Central memory CD4-positive, alpha-beta T cell (primary cell): ENCODE measurements at places on chromosomes 5 and 9.

DNA sequence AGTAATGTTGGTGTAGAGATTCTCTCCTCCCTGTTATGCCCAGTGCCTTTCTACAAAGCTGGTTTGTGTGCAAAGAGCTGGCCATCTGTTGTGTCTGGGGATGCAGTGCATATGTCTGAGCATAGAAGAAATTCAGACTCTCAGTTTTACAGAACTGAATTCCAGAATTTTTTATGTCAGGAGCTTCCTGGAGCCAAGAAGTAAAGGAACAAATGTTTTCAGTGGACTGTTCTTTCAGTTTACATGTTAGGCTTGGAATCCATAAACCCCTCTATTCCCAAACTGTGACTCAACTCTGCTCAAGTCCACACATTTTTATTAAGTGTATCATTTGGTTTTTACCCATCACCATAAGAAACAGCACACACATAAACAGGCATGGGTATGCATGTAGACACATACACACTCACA lies 366.0 kb downstream of the BRINP1 start:
- DNase-seq: no peak

DNA sequence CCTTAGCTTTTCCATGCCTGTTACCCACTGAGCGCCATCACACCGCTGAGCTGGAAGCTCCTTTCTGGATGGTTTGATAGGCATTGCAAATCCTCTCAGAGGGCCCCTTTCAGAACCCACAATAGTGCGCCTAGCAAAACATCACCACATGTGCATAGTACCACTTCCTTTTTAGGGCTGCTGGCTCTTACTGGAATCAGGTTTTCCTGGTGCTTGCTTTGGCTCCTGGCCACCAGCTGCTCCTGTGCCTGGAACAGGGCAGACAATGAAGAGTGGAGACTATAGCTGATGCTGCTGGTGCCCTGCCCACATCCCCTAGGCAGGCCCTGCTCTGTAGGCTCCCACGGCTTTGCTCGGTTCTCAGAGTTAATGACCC lies 163.6 kb upstream of the SEMA6A start:
- DNase-seq: no peak

- DNase-seq: no peak
Observed at GRCh38 chr5:6868171-6868570, 154.9 kb downstream of the TENT4A start.

DNA sequence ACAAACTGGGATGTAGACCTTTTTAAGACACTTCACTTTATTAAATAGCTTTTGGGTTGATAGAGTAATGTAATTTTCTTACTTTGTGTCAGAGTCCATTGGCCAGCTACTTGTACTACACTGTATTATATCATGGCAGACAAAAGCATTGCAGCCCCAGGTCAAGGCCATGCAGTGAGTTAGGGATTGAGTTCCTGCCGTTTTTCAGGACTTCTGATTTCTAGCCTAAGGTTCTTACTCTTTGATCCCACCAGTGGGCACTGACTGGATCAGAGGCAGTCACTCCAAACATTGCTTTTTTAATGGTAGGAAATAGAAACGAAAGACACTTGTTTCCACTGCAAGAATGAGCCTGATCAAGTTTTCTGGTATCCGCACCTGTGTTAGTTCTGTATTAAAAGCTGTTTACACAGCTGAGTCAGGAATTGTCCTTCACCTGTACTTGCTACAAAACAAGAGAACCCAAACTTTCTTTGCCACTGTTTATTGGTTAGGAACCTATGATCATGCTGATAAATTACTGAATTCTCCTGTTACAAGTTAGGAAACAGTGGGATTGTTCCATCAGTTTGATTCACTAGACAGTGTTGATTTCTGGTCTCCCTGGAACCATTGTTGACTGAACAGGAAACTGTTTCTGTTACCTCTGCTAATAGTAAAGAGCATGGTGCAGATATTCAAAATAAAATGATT lies 22.1 kb downstream of the LRRC70 start:
- no peak for DNase-seq

DNA sequence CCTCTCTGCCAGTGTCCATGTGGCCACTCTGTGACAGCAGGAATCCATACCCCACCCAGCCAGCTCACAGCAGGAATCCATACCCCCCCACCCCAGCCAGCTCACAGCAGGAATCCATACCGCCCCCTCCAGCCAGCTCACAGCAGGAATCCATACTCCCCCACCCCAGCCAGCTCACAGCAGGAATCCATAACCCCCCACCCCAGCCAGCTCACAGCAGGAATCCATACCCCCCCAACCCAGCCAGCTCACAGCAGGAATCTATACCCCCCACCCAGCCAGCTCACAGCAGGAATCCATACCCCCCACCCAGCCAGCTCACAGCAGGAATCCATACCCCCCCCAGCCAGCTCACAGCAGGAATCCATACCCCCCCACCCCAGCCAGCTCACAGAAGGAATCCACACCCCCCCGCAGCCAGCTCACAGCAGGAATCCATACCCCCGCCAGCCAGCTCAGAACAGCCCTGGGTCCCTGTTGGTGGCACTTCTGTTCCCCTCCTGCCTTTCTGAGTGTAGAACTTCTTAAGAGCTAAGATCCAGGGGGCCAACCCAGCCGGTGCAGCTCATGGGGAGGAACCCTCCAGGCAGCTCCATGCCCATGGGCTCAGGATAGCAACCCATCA lies 8.4 kb upstream of the RXRA start:
- no peak for DNase-seq

- no peak for DNase-seq
Observed at GRCh38 chr5:62969409-62970120, 390.9 kb downstream of the LRRC70 start.

DNA sequence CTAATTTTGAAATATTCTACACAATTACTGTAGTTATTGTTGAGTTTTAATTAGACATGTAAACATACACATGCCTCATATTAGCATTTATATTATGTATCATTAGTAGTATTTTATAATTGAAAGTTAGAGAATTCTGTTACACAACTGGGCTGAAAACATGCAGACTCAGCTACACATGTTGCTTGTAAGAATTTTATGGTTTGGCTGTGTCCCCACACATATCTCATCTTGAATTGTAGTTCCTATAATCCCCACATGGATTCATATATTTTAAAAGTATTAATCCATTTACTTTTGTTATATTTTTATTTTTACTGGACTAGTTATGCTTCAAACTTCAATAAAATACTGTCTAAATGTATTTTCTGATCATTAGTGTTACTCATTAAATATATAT lies 2075.3 kb upstream of the C9orf72 start:
- no peak for DNase-seq

GRCh38 chr9:122445155-122445749 lies 32.5 kb downstream of the OR1J1 start:
- no peak for DNase-seq

DNA sequence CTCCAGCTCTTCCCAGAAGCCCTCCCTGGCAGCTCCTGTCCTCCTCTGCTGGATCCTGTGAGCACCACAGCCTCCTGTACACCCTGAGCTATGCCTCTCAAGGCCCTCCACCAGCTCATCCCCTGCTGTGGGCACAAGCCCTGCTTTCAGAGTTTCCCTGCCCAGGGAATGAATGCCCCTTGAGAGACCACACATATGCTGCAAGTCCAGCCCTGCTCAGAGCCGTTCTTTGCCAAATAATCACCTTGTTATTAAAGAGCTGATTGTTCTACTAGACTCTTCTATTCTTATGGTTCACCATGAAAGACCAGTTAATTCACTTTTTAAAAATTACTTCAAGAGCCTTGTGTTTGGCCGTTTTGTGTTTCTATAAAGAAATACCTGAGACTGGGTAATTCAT lies 121.5 kb downstream of the MVB12B start:
- DNase-seq: no peak

DNA sequence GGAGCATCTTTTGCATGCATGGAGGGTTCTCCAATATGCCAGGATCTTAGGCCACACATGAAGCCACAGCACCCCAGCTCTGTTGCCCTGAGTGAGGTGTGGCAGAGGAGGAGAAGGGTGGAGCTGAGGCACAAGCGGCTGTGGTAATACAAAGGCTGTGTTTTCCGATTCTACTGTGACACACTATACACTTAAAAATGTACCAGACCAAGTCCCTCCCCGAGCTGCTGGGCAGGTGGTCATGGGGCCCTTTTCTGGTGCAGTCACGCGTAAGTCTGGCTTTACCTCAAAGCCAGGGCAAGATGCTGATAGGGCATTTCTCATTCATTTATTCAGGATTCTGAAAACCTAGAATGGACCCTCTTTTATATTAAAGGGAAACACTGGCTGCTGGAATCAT lies 3.7 kb downstream of the ADGRV1 start:
- DNase-seq: no peak

DNA sequence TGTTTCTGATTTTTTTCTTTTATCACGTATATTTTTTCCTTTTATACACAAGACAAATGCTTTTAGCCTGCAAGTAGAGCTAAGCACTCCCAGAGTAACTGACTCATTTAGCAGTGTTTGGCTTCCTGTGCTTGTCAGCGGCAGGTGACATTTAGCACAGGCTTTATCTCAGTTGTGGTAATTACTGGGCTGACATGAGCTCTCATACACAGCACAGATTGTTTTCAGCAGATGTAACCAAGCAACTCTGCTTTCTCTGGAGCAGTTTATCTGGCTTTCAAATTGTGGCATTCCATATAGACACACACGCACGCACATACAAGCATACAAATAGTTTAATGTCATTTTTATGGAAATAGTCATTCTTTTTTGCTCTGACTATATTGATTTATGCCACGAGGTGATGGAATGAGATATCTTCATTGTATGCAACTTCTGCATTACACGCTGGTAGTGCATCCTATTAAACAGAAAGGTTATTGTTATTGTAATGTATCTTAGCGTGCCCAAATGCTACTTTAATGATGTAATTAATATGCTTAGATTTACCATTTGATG lies 379.0 kb upstream of the GRAMD2B start:
- no peak for DNase-seq

- peak; percentile 49 for DNase-seq
Observed at GRCh38 chr9:121075251-121076036, 689 bp downstream of the CNTRL start.

DNA sequence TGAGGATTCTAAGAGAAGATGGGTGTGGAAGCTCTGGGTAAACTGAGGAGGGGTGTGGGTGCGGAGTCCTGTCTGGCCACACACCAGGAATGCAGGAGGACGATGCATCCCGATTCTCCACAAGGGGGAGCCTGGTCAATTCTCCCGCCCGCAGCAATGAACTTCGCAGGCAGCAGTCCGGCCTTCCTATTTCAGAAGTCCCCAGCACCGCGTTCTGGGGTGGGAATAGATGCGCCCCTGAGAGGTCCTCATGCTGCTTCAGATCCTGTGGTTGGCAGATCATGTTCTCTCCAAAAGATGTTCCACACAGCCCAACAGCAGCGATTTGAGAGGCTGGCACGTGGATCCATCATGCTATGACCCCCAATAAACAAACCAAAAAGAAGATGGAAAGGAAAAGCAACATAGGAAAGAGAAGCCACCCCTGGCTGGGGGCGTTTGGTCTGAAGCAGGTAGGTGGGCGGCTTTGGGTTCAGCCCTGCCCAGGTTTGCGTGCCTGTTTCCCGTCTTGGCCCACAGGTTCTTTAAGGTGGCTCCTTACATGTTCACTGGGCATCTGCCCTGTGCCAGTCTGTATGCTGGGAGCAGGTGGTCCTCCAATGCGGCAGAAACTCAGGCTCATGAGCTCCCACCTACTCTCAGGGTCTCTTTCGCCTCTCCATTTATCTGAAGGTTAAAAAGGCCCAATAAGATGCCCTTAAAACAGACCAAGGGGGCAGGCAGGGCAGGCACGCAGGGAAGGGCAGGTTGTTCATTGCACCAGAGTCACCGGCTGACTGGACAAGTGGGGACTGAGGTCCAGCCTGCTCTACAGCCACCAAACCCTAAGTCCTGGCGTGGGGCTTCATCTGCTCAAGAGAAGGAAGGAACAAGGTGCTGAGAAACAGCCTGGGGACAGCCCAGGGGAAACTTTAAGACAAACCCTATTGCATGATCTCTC lies 171.6 kb downstream of the PAX5 start:
- no peak for DNase-seq

- peak; percentile 3 for DNase-seq
Observed at GRCh38 chr5:149550594-149551226, 529 bp downstream of the CSNK1A1 start.

DNA sequence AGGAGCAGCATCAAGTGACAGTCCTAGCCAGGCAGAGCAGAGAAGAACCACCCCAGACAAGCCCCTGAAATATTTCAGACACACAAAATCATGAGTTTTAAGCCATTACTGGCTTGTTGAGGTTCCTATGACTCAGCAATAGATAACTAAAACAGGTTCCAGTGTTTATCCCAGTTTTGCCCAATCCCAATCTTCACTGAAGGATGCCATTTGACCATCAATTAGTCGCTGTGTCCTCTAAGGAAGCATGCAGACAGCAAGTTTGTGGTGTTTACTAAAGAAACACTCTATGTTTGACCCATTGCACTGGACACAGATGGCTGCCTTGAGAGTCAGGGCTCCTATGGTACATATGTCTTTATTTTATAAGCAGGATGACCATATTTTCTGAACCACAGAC lies 186.7 kb downstream of the SYK start:
- DNase-seq: no peak

GRCh38 chr5:32202394-32202793 lies 28.3 kb upstream of the GOLPH3 start:
- DNase-seq: no peak

DNA sequence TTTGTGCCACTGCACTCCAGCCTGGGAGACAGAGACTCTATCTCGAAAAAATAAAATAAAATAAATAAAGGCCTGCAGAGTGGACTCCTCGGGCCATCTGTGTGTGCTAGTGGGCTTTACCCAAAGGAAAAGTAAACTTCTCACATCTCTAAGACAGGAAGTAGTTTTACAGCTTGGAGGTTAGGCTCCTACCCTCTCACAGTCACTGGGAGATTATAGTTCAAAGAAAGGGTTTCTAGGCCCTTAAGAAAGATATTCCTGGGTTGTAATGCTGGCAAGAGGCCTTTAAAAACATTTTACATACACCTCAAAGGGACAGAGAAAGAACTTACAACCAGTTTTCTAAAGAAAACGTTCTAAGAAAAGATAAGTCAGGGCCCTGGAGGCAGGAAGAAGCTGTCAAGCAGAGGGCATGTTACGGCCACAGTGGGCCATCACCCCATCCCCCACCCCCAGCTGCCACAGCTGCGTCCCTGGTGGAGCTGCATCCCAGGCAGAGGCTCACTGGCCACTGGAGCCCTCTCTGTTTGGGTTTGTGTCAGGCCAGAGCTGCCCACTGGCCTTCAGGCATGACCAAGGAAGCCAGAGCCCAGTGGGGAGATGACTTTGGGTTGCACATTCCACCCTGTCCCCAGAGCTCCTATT lies 78.1 kb upstream of the CDK20 start:
- no peak for DNase-seq

GRCh38 chr9:17699615-17700330 lies 120.9 kb downstream of the SH3GL2 start:
- no peak for DNase-seq

- DNase-seq: no peak
Observed at GRCh38 chr5:116881921-116882531, 307.4 kb upstream of the SEMA6A start.

DNA sequence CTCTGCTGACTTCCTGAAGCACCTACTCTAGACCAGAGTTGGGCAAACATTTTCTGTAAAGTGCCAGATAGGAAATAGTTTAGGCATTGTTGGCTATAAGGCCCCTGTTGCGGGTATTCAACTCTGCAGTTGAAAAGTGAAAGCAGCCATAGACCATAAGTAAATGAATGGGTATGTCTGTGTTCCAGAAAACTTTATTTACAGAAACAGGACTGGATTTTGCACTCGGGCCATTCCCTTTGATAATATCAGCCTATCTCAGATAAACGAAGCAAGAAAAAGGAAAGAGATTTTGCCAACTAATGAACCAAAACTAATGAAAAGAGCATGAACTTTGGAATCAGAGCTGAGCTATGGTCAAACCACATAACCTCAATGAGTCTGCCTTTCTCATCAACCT lies 184.4 kb downstream of the SAXO1 start:
- DNase-seq: no peak
